ENCODE measurements at places on chromosomes 2 and 18.

DNA sequence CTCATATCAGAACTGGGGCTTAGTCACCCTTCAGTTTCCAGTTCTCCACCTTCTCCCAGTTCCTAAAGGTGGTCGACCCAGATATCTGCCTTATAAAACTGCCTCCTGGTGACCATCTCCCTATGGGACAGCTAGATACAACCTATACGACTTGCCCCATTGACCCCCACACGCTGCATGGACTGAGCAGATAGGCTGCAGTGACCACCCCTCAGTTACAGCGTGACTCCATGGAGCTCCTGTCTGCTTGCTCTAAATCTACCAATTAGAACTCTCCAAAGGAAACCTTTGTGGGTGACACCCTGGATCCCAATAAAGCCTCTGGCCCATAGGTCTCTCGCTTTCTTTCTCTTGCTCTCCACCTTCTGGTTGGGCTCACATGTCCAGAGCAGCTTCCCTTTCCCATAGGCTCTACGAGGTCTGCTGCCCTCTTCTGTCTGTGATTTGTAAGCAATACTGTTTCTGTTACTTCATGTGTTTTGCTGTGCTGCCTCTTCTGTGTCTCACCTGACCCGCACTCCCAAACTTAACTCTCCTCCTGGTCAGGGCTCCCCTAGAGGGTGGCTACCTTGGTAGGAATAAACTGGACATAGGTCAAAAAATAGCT lies 971.3 kb upstream of the FAM98A start:
- DNase-seq: no peak

DNA sequence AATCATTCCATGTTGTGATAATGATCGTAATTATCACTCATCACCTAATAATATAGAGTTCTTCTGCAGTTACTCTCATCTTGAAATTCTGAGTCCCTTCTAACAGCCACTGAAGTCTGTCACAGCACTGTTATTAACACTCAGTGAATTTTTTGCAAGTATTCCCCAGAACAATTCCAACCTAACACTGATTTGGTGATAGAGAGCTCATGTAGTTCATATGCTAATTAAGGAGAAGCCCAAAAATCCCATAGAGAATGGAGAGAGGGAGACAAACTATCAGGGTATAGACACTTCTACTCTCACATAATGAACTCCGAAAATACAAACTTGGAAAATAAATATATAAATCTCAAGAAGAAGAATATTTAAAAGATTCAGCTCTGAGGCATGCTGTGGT lies 1253.4 kb upstream of the NXPH2 start:
- DNase-seq: no peak

GRCh38 chr2:168798888-168799410 lies 3.5 kb upstream of the NOSTRIN start:
- DNase-seq: no peak

DNA sequence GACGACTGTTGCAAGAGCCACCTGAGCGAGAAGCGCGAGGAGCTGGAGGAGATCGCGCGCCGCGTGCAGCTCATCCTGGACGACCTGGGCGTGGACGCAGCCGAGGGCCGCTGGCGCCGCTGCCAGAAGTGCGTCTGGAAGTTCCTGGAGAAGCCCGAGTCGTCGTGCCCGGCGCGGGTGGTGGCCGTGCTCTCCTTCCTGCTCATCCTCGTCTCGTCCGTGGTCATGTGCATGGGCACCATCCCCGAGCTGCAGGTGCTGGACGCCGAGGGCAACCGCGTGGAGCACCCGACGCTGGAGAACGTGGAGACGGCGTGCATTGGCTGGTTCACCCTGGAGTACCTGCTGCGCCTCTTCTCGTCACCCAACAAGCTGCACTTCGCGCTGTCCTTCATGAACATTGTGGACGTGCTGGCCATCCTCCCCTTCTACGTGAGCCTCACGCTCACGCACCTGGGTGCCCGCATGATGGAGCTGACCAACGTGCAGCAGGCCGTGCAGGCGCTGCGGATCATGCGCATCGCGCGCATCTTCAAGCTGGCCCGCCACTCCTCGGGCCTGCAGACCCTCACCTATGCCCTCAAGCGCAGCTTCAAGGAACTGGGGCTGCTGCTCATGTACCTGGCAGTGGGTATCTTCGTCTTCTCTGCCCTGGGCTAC lies 1.2 kb downstream of the KCNF1 start:
- DNase-seq: no peak

GRCh38 chr18:41850781-41851180 lies 104.3 kb upstream of the PIK3C3 start:
- DNase-seq: no peak

DNA sequence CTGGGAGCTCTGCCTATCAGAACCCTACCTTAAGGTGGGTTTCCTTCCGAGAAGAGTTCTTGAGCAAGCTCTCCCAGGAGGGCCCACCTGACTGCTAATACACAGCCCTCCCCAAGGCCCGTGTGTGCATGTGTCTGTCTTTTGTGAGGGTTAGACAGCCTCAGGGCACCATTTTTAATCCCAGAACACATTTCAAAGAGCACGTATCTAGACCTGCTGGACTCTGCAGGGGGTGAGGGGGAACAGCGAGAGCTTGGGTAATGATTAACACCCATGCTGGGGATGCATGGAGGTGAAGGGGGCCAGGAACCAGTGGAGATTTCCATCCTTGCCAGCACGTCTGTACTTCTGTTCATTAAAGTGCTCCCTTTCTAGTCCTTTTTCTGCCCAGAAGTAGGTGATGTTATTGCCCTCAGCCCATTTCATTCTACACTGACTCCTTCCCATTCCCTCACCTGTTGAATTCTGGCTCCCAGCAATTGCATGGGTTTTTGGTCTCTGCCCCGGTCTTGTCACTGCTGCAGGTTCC lies 6.5 kb downstream of the TMEM37 start:
- DNase-seq: no peak
